ENCODE measurements at places on chromosomes 11 and 22.

GRCh38 chr11:11724994-11725393 lies 103.2 kb upstream of the GALNT18 start:
- DNase-seq, result no peak

GRCh38 chr22:31818481-31819392 lies 64.9 kb downstream of the DEPDC5 start:
- DNase-seq, result peak; percentile 7

DNA sequence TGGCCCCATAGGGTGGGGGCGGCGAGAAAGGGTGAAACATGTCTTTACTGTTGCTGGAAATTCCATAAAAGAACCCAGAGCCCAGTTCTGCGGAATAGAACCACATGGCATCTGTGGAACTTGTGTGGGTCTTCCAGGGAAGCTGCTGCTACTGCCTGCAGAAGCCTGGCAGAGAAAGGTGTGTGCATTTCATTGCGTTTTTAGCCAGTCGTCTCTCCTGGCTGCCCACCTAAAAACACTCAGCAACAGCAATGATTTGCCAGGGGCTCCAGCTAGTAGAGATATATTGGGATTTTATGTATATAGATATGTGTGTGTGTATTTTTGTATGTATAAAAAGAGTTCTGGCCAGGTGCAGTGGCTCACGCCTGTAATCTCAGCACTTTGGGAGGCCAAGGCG lies 127.2 kb upstream of the TBCEL start:
- no peak for DNase-seq

- DNase-seq, result no peak
These were observed 447.5 kb downstream of the INSC start for GRCh38 chr11:15562230-15562629.

DNA sequence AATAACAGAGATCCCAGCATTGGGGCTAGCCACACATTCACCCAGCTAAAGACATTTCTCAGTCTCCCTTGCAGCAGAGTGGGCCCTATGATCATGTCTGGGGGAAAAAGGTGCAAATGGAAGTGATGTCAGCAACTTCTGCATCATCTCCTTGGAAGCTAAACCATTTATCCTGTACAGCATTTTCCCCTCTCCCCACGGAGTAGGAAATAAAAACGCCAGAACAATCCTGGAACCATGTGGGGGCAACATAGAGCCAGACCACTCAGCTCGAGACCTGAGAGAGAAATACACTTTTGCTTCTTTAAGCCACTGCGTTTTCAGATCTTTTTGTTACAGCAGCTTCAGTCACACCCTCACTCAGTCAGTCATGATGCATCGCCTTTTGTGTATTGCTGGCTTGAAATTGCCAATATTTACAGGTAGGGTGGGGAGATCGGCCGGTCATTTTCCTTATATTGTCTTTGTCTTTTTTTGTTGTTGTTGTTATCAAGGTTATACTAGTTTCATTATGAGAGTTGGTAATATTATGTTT lies 9.1 kb upstream of the RAC2 start:
- no peak for DNase-seq

- no peak for DNase-seq
These were observed 550.7 kb downstream of the MN1 start for GRCh38 chr22:27250886-27251285.

GRCh38 chr11:119218141-119218878 lies 12.2 kb downstream of the CBL start:
- peak; percentile 86 for DNase-seq

- DNase-seq, result no peak
These were observed 82.3 kb downstream of the USP35 start for GRCh38 chr11:78270971-78271370.

- peak; percentile 82 for DNase-seq
These were observed 71.7 kb downstream of the IGLL5 start for GRCh38 chr22:22959147-22959827.

DNA sequence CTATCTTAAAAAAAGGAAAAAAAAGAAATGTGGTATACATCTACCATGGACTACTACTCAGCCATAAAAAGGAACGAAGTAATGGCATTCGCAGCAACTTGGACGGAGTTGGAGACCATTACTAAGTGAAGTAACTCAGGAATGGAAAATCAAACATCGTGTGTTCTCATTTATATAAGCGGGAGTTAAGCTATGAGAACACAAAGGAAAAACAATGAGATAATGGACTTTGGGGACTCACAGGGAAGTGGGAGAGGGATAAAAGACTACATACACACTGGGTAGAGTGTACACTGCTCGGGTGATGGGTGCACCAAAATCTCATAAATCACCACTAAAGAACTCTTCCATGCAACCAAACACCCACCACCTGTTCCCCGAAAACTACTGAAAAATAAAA lies 11.8 kb downstream of the RAB6A start:
- DNase-seq, result no peak

GRCh38 chr11:6505577-6506240 lies 8.6 kb downstream of the DNHD1 start:
- peak; percentile 74 for DNase-seq

DNA sequence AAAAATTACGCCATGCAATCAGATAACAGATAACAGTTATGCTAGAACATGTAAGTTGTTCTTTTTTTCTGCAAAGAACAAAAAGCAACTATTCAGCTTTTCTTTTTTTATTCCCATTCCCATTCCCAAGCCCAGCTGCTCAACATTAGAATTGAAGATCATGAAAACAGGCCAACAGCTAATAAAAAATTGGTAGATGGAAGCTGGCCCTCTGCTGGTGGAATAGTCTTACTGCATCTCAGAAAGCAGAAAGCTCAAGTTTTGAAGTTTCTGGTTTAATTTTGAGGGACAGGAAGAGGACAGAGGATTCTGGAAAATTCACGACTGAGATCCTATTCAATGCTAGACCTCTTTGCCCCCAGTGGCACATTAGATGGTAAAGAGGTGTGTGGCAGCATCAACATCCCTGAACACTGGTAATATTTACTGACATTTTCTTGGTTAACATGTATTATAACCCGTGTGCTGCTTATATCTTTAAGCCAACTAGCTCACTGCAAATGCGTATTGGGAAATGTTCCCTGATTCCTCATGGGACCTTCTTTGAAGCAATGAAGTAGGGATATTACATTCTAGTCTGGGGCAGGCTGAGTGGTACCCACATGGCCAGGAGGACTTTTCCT lies 591.2 kb downstream of the OPCML start:
- DNase-seq, result peak; percentile 26

DNA sequence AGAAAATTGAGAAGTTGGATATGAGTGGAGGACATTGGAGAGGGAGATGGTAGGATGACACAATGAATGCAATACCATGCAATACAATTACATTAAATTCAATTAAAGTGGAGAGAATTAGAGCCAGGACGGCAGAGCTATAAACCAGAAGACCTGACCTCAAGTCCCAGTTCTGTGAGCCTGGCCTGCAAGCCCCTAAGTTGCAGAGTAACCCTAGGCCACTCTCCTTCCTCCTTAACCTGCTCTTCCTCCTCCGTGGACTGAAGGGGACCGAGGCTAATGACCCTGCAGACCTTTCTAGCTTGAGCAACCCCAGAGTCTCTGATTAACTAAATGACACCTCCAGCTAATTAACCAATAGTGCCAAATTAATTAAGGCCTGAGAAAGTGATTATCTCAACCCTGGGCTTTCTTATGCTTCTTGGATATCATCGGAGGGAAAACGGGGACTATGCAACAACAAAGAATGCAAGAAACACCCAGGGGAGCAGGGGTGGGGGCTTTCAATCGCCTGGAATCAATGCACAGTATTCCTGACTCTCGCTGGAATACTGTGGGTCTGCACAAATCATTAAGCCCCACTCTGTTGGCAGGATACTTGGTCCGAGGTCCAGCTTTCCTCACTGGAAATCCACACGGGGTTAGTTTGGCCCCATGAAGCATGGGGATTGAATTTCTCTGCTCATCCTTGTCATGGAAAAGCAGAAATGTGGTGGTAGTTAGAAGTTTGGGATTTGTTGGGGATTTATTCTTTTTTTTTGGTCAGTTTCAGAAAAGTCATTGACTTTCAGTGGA lies 548.3 kb downstream of the MN1 start:
- no peak for DNase-seq

DNA sequence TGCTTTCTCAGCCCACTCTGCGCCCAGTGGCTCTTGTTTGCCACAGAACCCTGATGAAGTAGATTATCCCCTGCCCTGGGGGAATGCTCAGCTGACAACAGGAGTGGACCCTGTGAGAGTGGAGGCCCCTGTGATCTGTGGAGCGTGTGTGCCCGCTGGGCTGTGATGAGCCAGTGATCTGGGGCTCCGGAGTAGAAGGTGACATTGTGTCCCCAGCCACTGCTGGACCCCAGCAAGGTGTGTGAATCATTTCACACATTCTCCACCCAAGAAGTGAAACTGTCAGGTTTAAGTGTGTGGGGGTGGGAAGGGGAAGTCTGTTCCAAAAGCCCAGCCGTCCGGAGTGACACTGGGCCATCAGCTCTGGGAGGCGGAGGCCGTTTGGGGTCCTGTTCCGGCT lies 33.1 kb upstream of the GRAMD4 start:
- DNase-seq, result no peak

- no peak for DNase-seq
These were observed 128.0 kb downstream of the DSCAML1 start for GRCh38 chr11:117669062-117669461.

- no peak for DNase-seq
These were observed 12.2 kb downstream of the PTDSS2 start for GRCh38 chr11:462107-462890.

DNA sequence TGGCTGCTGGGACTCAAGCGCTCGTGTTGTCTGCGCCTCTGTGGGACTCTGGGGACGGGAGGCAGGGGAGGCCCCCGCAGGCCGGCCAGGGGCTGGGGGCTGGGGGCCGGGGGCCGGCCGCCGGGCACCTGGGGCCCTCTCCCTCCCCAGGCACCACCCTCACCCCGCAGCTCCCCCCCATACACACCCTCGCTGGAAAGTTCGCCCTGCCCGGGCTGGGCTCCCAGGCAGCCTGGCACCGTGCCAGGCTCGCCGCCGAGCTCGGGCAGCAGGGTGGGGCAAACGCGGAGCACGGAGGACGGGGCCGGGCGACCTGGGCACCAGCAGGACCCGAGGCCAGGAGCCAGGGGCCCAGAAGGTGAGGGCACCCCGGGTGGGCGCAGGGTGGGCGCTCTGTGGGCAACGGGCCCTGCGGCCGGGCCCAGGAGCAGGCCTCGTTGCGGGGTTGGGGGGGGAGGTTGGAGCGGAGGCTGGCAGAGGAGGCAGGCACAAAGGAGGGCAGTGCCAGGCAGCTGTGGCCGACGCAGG lies 76.7 kb upstream of the WNT7B start:
- peak; percentile 60 for DNase-seq

DNA sequence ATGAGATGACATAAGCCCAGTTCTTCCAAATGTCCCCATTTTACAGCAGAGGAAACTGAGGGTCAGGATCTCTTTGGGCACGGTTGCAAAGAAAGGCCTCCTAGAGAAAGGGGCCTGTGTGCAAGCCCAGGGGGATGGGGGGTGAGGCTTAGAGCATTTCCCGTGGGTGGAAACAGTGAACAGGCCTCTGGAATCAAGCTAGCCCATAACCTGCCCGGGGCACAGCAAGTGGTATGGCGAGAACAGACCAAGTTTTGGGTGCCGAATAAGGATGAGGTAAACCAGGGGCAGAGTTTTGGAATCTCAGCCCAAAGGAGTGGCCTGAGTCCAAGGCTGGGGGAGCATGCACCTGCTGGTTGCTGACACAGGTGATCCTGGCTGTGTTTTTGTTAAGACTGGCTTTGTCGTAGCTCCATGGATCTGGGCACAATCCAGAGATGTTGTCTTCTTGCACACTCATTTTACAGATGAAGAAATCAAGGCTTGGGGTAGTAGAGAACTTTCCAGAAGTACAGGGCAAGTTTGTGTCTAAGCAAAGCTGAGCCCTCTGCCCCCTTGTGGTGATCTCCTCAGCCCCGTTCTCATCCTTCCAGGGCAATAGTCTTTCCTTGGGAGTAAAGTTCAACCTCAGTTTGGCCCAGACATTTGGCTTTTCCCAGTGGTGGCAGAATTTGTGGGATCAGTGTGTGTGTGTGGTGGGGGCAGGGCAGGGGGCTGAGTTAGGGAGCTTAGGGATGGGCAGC lies 53.5 kb upstream of the MYEOV start:
- peak; percentile 17 for DNase-seq

DNA sequence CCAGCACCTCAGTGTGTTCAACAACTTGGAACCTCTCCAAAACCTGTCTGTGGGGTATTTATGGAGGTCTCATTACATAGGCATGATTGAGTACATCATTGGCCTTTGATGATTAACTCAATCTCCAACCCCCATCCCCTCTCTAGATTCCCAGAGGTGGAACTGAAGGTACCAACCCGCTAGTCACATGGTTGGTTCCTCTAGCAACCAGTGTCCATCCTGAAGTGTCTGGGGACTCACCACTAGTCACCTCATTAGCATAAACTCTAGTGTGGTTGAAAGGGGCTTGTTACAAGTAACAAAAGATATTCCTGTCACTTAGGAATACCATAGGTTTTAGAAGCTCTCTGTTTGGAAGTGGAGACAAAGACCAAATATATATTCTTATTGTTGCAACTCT lies 40.3 kb downstream of the SIK2 start:
- DNase-seq, result no peak

GRCh38 chr22:47919001-47919441 lies 1156.6 kb downstream of the TBC1D22A start:
- no peak for DNase-seq
